ENCODE measurements at places on chromosomes 7 and 10.

- DNase-seq = no peak
Measured at GRCh38 chr10:85067955-85068354, 739.6 kb downstream of the CCSER2 start.

DNA sequence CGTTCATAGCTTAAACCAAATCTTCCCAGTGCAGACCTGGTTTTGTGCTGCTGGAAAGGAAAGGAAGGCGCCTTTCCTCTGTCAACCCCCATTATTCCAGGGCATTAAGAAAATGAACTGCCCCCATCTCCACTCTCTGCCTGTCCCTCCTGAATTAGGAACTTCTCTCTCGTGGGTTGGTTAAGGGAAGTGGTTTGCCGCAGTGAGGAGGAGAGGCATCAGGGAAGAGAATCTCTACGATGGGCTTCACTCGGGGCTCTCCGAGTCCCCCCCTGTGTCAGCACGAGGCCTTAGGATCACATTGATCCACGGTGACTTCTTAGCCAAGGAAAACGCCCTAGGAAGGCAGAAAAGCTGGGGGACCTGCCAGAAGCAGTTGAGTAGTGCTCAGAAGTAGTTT, 53.9 kb upstream of the LYZL2 start:
- no peak for DNase-seq

DNA sequence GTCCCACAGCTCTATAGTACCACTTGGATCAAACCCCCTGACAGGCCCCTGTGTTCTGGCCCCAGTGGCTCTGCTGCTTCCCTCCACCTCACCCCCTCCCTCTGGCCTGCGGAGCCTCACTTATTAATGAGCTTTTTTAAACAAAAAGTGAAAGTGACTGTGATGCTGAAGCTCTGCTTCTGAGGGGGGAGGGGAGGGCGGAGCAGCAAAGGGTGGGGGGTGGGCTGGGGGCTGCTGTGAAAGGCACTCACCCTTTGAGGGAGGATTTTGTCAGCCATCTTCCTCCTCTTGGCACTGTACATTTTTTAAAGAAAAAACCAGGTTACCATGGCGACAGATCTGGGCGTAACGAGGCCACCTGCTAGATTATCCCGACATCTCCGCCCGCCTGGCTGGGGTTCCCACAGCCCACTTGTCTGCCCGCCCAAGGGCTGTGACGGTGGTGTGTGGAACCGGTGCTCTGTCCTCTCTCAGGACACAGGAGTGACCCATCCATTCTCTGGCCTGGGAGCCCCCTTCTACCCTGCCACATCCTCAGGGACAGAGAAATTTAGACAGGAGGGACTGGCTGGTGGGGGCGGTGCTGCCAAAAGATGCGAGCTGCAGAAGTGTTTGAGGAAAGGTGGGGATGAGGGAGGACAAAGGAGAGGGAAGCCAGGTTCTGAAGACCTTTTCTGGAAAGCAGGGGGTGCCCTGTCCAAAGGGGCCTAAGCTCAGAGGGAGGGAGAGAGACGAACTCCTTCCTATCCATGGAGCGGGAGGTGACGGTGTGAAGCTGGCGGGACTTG, 4.9 kb downstream of the SMARCD3 start:
- no peak for DNase-seq

DNA sequence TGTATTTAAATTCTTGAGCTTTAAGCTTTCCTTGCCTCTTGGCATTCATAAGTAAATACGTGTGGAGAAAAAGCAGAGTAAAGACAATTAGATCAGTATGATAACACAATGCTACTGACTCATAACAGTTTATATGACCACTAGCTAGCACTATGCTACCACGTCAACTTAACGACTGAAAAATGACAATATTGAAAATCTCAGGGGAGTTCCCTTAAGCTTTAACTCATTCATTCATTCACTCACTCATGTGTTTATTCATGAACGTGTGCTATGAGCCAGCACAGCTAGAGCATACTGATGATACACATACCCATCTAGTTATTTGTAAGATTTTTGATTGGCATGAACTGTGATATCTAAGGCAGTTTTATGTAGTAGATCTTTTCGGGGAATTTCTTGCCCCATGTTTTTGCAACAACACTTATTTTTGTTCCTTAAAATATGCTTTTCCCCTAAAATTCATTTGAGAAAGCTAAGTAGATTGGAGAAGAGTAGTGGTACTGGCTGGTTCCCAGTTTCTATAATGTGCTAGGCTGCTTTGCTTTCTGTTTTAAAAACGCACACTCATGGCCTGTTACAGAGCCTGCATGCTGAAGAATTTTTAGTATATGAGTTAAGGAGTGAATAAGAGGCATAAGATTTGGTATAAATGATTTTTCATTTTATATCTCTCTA, 57.4 kb upstream of the ACBD5 start:
- DNase-seq = no peak

DNA sequence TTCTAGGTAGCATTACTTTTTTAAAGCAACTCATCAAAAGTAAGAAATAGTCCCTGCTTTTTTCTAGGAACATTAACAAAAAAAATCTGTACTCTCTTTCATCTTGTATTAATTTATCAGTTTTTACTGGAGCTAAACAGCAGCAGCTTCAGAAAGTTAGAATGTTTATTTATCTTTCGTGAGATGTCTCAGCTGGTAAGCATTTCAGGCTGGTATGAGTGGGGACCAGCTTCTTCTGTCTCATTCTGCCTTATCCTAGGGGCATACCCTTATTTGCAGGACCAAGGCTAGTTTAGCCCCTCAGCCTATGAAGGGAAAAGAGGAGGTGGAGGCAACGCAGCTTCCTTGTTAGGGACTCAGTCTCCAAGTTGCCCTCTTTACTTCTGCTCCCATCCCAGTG, 35.1 kb downstream of the LANCL2 start:
- peak; percentile 28 for DNase-seq

All from hepatic stellate cell (primary cell).